Hypothalamus (tissue), 51 donors: ENCODE measurements at places on chromosomes 12 and 14.

- DNase-seq: peak; percentile 18
These were observed 677 bp downstream of the C12orf75 start for GRCh38 chr12:105330931-105331804.

- no peak for DNase-seq
These were observed 10.6 kb upstream of the NCOR2 start for GRCh38 chr12:124577986-124578385.

GRCh38 chr12:52395761-52396434, 10.2 kb downstream of the KRT82 start:
- no peak for DNase-seq

DNA sequence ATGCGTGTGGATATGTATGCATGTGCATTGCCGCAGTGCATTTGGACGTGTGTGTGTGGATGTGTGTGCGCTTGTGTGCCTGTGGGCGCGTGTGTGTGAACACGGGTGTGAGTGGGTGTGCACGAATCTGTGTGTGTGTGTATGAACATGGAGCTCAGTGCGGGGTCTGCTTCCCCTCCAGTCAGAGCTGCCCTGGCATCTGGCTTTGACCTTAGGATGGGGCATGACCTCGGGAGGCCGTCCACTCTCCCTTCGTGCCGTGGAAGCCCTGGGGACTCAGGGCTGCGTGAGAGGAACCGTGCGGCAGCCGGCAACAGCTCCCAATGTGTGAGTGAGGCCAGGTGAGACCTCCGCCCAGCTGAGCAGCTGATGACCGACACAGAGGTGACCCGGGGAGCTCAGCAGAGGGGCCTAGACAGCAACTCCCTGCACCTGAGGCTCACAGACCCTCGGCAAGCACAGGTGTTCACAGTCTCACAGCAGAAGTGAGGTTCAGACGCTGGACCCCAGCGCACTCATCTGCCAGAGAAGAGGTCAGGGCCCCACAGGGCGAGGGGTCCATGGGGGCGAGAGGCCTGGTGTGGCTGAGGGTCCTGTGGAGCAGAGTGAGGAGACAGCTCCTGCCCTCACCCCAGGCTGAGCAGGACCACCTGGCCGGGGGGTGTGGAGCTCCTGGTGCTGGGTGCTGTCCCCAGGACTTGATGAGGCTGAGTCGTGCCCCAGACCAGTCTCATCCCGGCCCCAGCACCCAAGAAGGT, 33.6 kb upstream of the FBRSL1 start:
- DNase-seq: no peak

GRCh38 chr12:65023485-65023884, 97.6 kb downstream of the WIF1 start:
- DNase-seq: no peak

GRCh38 chr14:100348784-100349685, 25.9 kb downstream of the SLC25A47 start:
- DNase-seq: no peak

DNA sequence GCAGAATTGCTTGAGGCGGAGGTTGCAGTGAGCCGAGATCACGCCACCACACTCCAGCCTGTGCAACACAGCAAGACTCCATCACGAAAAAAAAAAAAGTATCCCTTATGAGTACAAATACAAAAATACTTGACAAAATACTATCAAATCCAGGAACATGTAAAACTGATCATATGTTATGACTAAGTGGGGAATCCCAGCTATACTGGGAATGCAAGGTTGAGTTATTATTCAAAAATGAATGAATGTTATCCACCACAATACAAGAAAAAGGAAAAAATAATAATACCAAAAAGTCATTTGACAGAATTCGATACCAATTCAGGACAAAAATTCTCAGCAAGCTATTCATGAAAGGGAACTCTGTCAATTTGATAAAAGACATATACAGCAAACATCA, 32.6 kb downstream of the MOK start:
- no peak for DNase-seq

GRCh38 chr12:76183459-76184186, 99.1 kb upstream of the NAP1L1 start:
- no peak for DNase-seq

- no peak for DNase-seq
These were observed 32.1 kb downstream of the XRCC3 start for GRCh38 chr14:103683139-103683538.

GRCh38 chr12:53365245-53365904, 14.6 kb upstream of the SP1 start:
- DNase-seq: no peak

DNA sequence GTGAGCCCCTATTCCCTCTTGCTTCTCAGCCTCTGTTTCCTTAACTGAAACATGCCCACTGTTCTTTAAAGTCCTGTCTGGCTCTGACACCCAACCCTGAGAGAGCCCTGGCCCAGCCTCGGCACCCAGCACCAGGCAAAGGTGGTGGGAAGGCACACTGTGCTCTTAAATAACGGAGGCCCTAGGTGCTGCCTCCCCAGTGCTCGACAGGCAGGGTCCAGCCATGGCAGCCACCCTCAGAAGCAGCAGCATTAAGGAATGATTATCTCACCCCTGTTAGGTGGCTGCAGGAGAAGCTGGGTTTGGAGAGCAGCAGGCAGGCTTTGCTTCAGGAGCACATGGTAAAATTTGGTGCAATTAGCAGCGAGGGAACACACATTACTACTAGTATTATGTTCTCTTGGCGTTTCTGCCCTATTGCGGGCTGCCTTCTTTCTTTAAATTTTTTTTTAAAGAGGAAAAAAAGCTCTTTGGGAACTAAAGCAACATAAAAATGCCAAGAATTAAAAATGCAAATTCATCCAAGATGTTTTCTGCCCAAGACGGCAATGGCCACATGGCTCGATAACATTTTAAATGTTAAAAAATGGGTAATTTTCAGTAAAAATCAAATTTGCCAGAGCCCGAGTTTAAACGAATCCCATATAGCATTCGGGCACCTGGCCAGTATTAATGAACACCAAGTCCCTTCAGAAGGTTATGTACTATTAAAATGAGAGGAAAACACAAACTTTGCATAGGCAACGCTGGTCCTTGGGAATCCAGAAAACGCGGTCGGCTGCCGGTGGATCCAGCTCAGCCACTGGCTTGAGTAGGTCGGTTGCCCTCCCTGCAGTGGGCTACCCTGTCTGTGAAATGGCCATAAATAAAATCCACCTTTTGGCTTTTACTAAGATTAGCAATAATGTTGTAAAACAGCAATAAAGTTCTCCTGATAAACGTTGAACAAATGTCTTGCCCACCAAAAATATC, 152.2 kb downstream of the BCL11B start:
- DNase-seq: no peak

DNA sequence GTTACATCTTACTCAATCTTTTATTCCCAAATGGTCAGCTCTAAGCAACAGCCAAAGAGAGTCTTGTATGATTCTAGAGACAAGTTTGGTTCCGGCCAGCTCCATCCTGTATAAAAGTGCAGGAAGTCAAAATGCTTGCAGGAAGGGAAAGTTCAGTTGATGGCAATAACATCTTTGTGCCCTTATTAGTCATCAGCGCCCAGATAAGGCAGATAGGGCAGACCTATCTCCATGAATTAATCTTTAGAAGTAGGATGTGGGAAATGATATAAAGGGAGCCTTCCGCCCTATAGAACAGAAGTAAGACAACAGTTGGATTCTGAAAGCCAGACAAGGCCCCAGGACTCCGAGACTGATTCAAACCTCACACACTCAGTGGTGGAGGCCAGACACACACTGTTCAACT, 6.4 kb downstream of the GNS start:
- DNase-seq: no peak

GRCh38 chr12:39872425-39872824, 233.5 kb downstream of the SLC2A13 start:
- DNase-seq: no peak

GRCh38 chr14:91372671-91373495, 44.7 kb downstream of the CCDC88C start:
- DNase-seq: no peak

- peak; percentile 42 for DNase-seq
These were observed 7.9 kb downstream of the SETD1B start for GRCh38 chr12:121811434-121812319.

DNA sequence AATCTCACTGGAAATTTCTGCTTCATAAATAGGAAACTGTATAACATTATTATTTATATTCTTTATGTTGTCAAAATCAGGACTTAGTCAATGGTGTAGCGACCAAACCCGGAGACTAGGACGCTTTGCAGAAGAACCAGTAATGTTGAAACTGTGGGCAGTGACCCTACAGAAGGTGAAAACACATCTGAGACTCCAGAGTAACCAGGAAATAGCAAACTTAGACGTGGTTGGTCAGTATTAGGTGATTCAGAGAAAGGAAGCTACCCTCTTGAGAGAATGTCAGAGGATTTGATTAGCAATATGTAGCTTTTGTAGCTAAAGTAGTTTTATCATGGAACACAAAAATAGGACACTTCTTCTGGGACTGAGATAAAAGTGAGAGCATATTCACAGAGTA, 381.9 kb downstream of the SLC16A7 start:
- no peak for DNase-seq

GRCh38 chr12:4991373-4991772, 52.3 kb upstream of the KCNA5 start:
- no peak for DNase-seq

DNA sequence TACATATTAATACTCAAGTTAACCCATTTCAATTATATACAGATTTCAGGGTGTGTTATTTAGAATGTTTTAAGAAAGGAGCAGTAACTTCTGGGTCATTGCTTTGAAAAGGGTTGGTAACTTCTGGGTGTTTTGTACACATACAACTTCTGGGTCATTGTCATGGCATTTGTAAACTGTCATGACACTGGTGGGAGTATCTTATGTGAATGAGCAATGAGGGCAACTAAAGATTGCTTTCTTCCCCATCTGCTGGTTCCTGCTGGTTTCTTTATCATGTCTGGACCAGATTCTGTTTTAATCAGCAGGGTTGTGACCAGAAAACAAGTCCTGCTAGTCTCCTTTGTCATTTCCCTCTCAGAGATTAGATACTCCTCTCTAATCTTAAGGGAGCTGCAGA, 713.3 kb downstream of the LRFN5 start:
- DNase-seq: no peak

- DNase-seq: no peak
These were observed 10.0 kb downstream of the NYNRIN start for GRCh38 chr14:24408764-24409163.

DNA sequence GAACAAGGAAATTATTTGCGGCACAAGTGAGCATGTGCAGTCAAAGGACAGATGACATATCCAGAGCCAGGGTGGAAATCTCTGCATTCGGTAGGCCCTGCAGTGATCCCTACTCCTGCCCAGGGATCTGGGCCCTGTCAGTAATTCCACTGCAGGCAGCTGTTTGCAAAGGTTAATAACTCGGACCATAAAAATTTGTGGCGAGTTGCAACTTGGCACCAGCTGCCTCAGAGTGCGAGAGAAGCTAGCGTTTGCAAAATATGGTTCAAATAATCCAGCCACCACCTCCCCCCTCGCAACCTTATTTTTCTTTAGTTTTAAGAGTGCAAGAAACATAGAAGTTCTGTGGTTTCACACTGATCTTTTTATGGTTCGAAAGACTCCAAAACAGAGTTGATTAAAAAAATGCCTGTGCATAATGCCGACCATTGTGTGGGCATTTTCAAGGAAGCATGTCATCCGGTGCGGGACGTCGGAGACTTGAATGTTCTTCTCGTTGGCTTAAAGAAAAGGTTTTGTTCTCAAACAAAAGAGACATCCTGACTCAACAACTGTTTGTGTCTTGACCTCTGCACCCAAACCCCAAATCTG, 224.5 kb downstream of the BCL11B start:
- no peak for DNase-seq

DNA sequence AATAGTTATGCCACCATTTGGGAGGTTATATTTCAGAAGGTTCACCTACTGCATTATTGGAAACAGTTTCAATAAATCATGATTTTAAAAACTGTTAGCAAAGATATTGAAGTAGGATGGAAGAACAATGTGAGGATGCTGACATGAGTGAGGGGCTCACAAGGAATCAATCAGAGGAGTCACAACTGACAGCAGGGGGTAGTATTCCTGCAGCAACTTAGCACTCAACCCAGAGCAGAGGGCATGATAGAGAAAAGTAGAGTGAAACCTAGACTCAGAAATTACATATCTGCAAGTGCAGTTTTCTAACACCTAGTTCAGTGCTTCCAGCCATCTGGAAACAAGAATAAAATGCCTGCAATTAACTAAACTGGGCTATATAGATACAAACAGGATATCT, 772.5 kb upstream of the USP15 start:
- DNase-seq: no peak

- DNase-seq: no peak
These were observed 42.0 kb upstream of the BMAL2 start for GRCh38 chr12:27290501-27291168.

- DNase-seq: no peak
These were observed 101.2 kb upstream of the EIF5 start for GRCh38 chr14:103232831-103233319.

DNA sequence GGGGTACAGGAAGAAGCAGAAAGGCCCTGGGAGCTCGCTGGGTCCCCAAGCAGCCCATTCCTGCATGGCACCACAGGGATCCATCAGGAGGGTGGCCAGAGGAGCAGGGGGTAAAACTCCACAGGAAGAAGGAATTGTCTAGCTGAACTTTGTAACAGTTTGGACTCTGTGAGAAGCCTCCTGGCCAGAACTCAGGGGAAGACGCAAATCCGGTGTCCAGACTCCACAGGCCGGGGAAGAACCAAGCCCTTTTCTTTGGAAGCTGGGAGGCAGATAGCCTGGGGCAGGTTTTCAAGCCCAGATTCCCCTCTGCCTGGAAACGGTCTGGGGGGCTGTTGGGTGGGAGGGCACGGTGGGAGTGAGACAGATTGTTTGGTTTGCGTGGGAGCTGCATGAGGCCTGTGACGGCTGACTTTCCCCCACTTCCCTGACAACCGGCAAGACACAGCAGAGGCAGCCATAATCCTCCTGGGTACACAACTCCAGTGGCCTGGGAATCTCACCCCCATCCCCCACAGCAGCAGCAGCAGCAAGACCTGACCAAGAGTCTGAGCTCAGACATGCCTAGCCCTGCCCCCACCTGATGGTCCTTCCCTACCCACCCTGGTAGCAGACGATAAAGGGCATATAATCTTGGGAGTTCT, 16.7 kb downstream of the GPHB5 start:
- DNase-seq: no peak

DNA sequence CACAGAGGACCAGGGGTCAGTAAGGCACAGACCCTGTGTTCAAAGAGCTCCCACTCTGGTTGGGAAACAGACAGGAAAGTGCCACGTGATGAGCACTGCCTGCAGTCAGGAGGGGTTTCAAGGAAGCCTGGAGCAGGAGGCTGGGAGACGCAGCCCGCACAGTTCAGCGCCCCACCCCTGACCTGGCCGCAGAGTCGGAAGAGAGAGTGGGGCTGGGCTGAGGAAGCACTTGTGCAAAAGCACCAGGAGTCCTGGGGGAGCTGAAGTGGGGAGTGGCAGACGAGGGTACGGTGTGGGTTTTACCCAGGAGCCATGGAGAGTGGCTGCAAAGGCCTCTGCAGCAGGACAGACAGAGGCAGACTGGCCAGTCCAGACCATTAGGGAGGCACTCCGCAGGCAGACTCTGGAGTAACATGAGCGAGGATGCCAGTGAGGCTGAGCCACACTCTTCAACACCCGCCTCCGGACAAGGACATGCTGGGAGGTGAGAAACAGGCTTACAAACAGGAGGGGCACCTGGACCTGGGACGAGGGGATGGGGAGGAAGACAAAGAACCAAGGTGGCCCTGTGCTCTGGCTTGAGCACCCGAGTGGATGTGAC, 85.7 kb upstream of the GPR68 start:
- no peak for DNase-seq

- DNase-seq: no peak
These were observed 131.2 kb upstream of the FOXG1 start for GRCh38 chr14:28635387-28635786.

GRCh38 chr12:124745891-124746570, 117.6 kb downstream of the SCARB1 start:
- DNase-seq: peak; percentile 92

- no peak for DNase-seq
These were observed 11.8 kb downstream of the PAH start for GRCh38 chr12:102905229-102905628.
